ENCODE measurements at places on chromosomes 11 and 22.

GRCh38 chr11:121143921-121144320, 42.9 kb downstream of the TECTA start:
- DNase-seq, result no peak

DNA sequence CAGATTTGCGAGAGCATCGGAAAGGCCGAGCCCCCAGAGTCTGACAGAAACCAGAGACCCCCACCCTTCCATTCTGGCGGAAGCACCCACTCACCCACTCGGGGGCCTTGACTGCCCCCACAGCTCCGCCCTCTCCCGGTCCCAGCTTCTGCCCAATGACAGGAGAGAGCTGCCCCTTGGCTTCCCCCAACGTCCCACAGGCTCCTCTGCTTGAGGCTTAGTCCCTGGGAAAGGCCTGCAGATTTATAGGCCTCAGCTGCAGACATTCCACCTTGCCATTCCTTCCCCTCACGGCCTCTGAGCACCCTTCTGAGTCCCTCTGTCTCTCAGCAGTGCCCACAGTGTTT, 125.0 kb upstream of the NCAM1 start:
- no peak for DNase-seq

- DNase-seq, result no peak
Measured at GRCh38 chr22:17242641-17243040, 23.4 kb upstream of the ADA2 start.

- DNase-seq, result no peak
Measured at GRCh38 chr11:89490981-89491690, at the start of gene NOX4. Gene NOX4 (minus strand): TSS chr11:89491375. CDS start chr11:89491246, 129 bp downstream.

- DNase-seq, result no peak
Measured at GRCh38 chr22:35218079-35218478, 39.2 kb upstream of the HMGXB4 start.

- no peak for DNase-seq
Measured at GRCh38 chr22:17336061-17336460, 33.2 kb upstream of the CECR2 start.

GRCh38 chr11:130313383-130314183, 1.1 kb downstream of the ZBTB44 start:
- no peak for DNase-seq

GRCh38 chr11:128872594-128872993, 5.5 kb upstream of the KCNJ1 start:
- no peak for DNase-seq

DNA sequence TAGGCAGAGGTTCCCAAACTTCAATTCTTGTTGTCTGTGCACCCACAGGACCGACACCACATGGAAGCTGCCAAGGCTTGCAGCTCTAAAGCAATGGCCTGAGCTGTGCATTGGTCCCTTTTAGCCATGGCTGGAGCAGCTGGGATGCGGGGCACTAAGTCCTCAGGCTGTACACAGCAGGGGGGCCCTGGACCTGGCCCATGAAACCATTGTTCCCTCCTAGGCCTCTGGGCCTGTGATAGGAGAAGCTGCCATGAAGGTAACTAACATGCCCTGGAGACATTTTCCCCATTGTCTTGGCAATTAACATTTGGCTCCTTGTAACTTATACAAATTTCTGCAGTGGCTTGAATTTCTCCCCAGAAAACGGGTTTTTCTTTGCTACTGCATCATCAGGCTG, 43.6 kb upstream of the SLC6A5 start:
- DNase-seq, result no peak

GRCh38 chr22:47698906-47699305, 936.5 kb downstream of the TBC1D22A start:
- DNase-seq, result no peak

- no peak for DNase-seq
Measured at GRCh38 chr22:47788461-47788860, 1026.0 kb downstream of the TBC1D22A start.

GRCh38 chr22:39847477-39847876, 46.1 kb downstream of the ENTHD1 start:
- no peak for DNase-seq

GRCh38 chr22:49853981-49854831, 562 bp downstream of the ZBED4 start:
- DNase-seq, result no peak
